ENCODE measurements at places on chromosomes 3 and 15. TPM values are rescaled to one million over a fixed set of nuclear protein-coding genes. Genes with fewer than 3 reads are reported as not detected.

DNA sequence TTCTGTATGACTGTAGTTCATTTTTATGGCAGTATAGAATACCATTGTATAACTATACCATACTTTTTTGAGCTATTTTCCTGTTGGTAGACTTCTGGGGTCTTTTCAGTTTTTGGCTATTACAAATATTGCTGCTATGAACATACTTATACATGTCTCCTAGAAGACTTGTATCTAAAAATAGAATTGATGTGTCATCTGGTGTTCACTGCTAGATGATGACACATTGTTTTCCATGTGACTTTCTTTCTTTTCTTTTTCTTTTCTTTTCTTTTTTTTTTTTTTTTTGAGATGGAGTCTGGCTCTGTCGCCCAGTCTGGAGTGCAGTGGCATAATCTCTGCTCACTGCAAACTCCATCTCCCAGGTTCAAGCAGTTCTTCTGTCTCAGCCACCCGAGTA is 69.8 kb downstream of the SH3GL3 start:
- DNase-seq, result no peak

DNA sequence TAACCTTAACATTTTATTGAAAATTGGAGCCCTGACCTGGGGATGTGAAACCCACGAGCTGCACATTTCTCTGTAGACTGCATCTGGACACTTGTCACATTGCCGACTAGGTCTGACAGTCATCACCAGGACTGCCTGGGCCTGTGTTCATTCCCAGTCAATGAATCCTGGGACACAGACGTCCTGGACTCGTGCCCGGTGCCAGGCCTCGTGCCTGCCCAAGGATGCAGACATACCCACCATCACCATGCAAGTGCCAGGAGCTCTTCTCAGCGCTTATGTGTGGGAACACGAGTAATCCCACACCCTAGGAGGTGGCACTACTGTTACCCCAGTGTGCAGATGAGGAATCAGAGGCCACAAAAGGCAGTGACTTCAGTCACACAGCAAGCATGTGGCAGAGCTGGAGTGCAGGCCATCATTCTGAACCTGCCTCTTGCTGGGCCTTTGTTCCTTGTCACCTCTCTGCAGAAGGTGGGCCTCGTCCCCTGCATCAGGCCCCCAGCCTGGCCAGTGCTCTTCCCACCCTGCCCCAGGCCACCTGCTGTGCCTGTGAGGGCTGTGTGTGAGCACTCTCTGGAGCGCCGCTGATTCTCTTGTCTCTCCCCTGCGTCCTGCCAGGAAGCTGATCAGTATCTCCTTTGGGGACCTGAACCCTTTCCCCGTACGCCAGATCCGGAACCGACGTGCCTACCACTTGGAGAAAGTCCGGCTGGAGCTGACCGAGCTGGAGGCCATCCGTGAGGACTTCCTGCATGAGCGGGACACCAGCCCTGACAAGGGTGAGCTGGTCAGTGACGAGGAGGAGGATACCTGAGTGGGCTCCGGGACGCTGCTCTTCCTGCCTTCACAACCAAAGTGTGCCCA is 58.5 kb downstream of the ADAMTS7 start:
- DNase-seq, result no peak

GRCh38 chr3:189262746-189263145 is 91.0 kb downstream of the TPRG1 start:
- no peak for DNase-seq

DNA sequence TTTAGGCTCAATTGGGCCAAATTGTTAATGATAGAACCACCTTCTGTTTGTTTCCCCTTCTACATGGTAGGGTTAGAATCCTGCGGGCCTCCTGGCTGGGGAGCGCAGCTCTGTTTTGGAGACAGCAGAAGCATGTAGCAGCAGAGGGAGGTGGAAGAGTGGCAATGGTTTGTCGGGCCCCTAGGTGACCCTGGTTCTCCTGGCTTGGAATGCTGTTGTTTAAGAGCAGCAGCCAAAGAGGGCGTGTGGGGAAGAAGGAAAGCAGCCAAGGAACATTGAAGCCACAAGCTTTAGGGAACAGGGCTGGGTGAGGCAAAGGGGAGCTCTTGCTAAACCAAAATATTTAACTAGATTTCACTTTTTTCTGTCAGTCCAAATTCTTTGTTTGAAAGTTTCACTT is 213.7 kb upstream of the NR2E3 start:
- DNase-seq, result no peak

The NOX5 gene
- total RNA-seq, result not detected

The GP9 gene
- total RNA-seq, result not detected

DNA sequence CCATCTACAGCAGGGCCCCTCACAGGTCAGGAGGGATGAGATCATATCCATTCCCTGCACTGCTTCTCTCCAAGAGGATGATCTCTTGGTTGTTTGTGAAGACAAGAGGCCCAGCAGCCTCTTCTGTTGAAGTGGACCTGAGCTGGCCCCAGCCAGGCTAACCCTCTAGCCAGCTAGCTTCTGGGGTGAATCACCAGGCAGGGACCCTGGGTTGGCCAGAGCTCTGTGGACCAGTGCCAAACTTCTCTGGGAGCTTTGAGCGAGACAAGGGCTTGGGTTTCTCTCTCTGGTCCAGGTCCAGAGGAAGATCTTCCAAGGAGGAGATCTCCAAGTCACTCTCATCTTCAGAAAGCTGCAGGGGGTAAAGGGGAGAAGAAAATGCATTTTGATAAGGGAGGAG is 52.7 kb downstream of the CLDN18 start:
- DNase-seq, result no peak

GRCh38 chr3:20421-20820 is 176.1 kb upstream of the CHL1 start:
- no peak for DNase-seq

The WNT7A gene
- total RNA-seq, result not detected

- no peak for DNase-seq
These were observed 722.3 kb upstream of the NECTIN3 start for GRCh38 chr3:110349295-110349694.

GRCh38 chr3:119580067-119580760 is 922 bp downstream of the ADPRH start:
- peak; percentile 37 for DNase-seq

DNA sequence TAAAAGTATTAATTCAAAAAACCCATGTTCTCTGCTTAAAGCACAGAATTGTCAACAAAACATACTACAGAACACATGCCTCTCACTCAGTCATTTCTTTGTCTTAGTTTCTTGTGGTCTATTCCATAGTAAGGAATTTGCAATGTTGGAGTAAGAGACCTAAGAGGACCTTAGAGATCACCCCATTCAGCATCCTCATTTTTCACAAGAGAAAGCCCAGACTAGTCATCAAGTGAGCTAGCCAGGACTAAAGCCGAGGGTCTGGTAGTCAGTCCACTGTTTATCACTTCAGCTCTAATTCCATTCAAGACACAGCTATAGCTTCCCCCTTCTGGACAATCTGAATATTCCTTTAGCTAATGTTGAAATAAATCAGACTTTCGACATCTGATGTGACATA is 601.1 kb downstream of the FHIT start:
- no peak for DNase-seq

GRCh38 chr3:43995547-43996378 is 245.9 kb upstream of the TOPAZ1 start:
- no peak for DNase-seq

GRCh38 chr15:101466188-101466587 is 23.3 kb downstream of the PCSK6 start:
- DNase-seq, result no peak

All from mucosa of descending colon (tissue), 3 donors.